NCI-H1105 (cell line): ENCODE measurements at places on chromosomes 13 and 19.

DNA sequence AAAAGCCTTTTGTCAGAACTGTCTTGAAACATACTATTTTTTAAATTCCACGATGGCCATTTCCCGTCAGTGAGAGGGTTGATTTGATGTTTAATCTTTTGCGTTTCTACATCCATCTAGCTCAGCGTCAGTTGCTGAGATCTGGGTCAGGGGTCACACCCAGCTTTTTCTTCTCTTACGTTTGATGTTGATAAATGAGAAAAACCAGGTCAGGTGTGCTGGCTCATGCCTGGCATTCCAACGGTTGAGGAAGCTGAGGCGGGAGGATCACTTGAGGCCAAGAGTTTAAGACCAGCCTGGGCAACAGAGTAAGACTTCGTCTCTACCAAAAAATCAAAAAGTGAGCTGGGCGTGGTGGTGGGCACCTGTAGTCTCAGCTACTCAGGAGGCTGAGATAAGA is 168.9 kb downstream of the PTPRS start:
- no peak for DNase-seq

GRCh38 chr19:33927789-33928457 is 131.3 kb downstream of the KCTD15 start:
- DNase-seq, result no peak

GRCh38 chr13:59495299-59495698 is 668.4 kb downstream of the DIAPH3 start:
- DNase-seq, result no peak

GRCh38 chr13:34174671-34175145 is 356.8 kb downstream of the RFC3 start:
- no peak for DNase-seq

GRCh38 chr19:4676955-4677731 is 7.0 kb upstream of the MYDGF start:
- no peak for DNase-seq

GRCh38 chr19:49415102-49415809 is 8.0 kb downstream of the PTH2 start:
- no peak for DNase-seq

DNA sequence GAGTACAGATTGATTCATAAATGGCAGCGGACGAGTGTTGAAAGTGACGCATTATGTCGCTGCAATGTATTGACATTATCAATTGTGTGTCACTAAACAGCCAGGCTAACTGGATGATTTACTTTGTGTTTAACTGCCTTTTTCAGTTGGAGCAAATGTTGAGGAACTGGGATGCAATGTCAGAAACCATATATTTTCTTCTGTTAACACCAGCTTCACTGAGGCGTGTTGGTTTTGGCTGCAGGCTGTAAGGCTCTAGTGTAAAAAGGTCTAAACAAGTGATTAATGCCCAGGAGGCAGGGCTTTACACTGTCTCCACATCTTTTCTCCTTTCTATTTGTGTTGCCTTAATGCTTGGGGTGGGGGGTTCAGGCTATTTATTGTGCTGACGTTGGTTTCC is 80.1 kb downstream of the GGACT start:
- DNase-seq, result no peak

DNA sequence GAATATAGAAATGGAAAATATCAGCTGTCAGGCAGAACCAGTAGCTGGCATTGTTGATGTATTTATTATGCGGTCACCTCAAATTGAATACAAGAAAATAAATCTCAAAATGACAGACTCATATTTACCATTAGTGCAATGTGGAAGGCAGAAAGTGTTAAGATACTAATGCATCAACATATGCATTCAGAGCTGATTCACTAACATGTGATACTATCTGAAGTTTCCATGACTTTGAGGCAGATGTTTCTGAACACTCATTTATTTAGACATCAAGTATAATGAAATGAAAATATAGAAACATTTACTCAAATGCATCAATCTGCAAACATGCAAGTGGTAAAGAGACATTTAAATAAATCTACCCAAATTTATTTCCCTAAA is 474.2 kb upstream of the SLC10A2 start:
- no peak for DNase-seq

- DNase-seq, result no peak
Observed at GRCh38 chr13:113260996-113261395, 36.0 kb upstream of the LAMP1 start.

DNA sequence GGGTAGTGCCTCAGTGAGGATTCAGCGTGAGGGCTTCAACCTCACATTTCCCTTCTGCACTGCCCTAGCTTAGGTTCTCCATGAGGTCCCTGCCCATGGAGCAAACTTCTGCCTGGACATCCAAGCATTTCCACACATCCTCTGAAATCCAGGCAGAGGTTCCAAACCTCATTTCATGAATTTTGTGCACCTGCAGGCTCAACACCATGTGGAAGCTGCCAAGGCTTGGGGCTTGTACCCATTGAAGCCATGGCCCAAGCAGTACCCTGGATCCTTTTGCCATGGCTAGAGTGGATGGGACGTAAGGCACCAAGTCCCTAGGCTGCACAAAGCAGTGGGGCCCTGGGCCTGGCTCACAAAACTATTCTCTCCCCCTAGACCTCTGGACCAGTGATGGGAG is 877.1 kb upstream of the KLHL1 start:
- no peak for DNase-seq

DNA sequence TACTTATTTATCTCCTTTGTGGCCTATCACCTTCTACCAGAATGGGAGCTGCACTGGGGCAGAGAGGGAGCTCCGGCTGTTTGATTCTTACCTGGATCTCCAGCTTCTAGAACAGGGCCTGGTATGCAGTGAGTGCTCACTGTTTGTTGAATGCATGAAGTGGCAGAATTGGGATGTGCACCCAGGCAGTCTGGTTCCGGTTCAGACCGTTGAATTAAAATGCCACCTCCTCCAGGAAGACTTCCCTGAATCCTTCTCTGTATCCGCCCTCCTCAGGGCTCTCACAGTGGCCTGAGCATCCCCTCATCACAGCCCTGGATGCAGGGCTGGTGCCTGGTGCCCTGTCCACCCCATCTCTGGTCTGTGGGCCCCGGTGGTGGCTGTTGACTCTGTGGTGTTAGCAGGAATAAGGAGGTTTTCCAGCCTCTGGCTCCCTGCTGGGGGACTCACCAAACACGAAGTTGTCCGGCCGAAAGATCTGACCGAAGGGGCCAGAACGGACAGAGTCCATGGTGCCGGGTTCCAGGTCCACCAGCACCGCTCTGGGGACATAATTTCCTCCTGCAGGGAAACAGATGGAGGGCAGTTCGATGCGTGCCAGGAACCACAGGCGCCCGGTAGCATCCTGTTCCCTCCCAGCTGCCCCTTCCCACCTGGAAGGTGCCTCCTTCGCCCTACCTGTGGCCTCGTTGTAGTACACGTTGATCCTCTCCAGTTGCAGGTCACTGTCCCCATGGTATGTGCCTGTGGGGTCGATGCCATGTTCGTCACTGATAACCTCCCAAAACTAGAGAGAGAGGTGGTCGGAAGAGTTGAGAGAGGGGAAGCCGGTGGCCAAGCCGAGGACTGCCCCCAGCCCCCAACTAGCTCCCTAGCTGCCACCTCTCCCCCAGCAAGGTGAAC is 1.0 kb downstream of the TUBB4A start:
- DNase-seq, result no peak

- peak; percentile 82 for DNase-seq
Observed at GRCh38 chr13:31209172-31209840, 9.5 kb downstream of the B3GLCT start.

GRCh38 chr19:48859711-48860572 is 8.5 kb downstream of the PLEKHA4 start:
- no peak for DNase-seq

- no peak for DNase-seq
Observed at GRCh38 chr13:22012686-22013085, 341.8 kb downstream of the FGF9 start.

DNA sequence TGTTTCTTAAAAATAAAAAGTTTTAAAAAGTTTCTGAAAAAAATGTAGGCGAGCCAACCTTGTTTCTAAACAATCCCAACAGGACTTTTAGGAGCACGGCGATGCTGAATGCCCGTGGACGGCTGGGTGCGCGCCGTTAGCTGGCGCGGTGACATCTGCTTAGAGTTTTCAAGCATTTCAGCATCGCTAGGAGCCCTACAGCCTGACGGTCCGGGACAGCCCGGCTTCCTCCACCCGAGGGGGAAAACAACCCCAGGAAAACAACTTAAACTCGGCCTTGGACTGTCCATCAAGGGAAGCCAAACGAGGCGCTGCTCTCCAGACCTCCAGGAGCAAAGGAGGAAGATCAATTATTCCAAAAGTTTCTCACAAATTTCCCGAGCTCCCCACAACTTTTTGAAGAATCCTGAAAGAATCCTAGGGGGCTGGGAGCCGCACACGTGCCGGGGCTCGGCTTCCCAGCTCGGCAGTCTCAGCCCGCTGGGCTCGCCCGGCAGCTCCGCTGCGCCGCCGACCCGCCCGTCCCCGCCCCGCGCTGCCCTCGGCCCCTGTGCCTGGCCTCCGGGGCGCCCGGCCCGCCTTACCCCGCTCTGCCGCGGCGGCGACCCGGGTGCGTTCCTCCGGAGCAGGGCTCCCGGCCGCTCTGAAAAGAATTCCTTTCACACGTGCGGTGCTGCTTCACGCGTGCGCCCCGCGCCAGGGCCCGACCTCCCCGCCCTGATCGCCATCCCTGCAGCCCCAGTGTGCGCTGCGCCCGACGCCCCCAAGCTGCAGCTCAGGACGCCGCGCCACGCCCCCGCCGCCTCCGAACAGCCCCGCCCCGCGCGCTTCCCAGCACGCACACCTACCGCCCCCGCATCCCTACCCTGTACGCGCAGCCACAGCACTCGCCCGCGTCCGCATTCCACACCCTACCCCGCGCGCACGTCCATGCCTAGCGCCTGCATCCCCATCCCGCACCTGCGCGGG is at the start of gene GJA3:
GJA3 (minus strand) TSS at position 747 of the 969 bp plus-strand sequence. CDS start 17,764 bp downstream, outside the sequence.
- DNase-seq, result peak; percentile 19

DNA sequence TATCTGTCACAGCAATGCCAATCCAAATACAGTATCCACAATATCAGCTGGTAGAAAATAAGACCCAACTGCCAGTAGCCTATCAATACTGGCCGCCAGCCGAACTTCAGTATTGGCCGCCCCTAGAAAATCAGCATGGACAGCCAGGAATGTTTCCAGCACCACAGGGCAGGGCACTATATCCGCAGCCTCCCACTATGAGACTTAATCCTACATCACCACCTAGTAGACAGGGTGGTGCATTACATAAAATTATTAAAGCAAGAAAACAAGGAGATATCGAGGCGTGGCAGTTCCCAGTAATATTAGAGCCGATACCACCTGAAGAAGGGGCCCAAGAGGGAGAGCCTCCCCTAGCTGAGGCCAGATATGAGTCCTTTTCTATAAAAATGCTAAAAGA is 111.3 kb downstream of the ZNF486 start:
- no peak for DNase-seq

GRCh38 chr19:18529782-18530181 is 7.9 kb upstream of the ELL start:
- no peak for DNase-seq

DNA sequence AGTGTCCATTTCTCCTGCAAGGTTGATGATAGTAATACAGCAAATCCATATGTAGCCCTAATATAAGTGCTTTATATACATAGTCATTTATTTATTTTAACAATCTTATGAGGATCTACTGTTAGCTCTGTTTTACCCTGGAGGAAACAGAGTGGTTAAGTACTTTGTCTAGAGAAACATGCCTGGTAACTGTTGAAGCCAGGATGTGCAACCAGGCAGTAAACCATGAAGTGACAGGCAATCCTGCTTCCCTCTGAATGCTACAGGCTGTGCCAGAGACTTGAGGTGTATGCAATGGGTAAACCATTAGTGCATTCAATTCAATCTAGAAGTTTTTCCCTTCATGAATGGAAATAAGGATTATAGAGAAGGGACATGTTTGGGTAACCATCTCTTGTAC is 911.0 kb downstream of the PCDH17 start:
- DNase-seq, result no peak

DNA sequence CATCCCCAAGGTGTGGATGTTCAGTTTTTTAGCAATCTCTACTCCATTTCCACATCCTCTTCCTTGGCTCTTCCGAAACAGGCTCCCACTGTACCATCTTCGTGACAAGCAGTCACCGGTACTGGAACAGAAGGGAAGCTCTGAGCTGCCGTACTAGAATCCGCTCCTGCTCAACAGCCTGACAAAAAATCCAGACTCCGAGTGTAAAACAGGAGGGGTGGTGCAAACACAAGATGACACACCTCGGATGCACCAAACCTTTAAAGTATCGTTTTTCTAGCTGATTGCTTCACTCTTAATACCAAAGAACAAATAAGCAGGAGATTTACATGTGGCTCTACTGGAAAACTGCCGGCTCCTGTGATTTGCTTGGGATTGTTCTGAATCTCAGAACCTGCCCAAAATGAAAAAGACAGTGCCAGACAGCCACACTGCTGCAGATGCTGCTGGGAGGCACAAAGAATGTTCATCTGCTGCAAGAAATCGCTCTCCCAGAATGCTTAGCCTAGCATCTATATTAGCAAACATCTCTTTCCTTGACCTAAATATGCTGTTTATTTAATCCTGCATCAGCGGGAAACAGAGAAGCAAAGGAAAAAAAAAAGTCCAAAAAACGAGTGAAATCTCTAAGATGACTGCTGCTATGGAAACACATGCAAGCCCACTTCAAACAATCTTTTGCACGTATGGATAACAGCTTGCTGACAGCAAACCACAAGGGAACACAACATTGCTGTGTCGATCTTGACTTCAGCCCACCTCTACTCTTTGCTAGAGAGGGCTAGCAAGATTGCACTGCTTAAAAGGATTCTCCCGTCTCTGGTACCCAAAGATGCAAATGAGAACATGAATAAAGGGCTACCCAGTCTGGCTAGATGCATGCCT is 38.0 kb upstream of the DOCK9 start:
- DNase-seq, result no peak

DNA sequence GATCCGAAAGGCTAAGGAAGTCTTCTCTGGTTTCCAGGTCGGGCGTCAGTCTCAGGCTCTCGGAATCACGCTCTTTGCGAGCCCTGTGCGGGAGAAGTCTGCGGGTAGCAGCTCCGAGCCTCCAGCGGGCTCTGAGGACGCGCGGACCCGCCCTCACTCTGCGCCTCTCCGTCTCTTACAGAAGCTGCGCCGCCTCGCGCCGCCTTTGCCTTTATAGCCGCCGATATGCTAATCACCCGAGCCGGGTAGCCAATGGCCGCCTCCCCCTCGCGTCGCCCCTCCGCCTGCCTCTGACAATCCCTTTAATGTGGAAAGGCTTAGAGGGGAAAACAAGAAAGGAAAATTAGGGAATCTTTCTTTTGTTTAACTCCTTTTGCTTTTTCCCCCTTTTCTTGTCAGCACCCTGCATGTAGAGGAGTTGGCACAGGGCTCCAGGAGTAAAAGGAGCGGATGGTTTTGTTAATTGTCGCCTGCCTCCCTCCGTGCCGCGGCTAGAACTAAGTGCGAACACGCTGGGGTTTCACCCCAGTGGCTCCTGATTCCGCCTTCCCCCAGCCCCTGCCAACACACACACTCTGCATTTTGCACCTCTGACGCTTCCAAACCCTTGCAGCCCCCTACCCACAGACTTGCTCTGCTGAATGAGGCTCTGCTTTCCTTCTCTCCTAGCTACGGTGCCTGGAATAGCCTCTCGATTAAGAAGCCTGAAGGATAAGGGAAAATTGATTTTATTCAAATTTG is at the start of gene PCDH8:
PCDH8 (minus strand) TSS at position 186 of the 741 bp plus-strand sequence. CDS start 204 bp downstream, outside the sequence.
- peak; percentile 66 for DNase-seq

- DNase-seq, result no peak
Observed at GRCh38 chr13:42875475-42876269, 94.3 kb downstream of the FAM216B start.

- DNase-seq, result no peak
Observed at GRCh38 chr19:1657746-1658145, 5.3 kb upstream of the TCF3 start.
